ENCODE measurements at places on chromosomes 11 and 22.

GRCh38 chr11:95093548-95093947 is 3.9 kb downstream of the ENDOD1 start:
- no peak for DNase-seq

GRCh38 chr11:16126362-16126761 is 230.0 kb downstream of the SOX6 start:
- no peak for DNase-seq

GRCh38 chr11:44848963-44849350 is 101.7 kb downstream of the TP53I11 start:
- no peak for DNase-seq

DNA sequence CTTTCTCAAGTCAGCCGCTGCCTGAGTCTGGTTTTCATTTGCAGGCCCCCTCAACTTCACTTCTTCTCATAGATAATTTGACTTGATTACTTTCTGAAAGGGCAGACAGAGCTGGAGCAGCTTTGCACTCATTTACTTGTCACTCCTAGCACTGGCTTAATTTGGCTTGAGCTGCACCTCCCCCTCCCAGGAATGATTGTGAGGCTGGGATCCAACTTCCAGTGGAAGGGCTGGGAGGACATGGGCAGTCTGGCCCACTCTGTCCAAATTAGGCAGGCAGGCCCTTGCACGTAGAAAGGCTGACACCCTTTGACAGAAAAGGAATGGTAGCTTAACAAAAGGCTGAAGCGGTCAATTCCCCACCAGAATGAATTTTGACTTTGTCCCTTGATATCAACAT is 453.9 kb downstream of the ETS1 start:
- no peak for DNase-seq

- no peak for DNase-seq
Observed at GRCh38 chr11:75508051-75508561, 17.6 kb downstream of the GDPD5 start.

DNA sequence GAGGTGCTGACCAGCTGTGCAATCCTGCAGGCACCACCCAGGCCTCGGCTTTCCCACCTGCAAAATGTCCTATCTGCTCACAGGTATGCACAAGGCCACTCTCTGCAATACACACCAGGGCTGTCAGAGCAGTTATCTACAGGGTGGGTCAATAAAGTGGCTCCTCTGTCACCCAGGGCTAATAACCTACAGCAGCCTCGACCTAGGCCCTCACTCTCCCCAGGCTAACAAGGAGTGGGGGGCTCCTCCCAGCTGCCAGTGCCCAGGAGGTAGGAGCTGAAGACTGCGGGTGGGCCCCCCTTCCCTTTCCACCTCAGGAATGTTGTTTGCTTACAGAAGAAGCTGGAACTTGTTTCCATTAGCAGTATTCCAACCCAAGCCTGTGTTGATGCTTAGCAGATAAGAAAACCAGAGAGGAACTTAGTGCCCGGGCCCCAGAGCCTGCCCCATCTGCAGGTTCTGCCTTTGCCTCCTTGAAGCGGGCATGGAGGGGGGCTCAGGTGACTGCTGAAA is 26.8 kb downstream of the MYH9 start:
- DNase-seq = no peak

GRCh38 chr22:33591946-33592345 is 328.3 kb downstream of the LARGE1 start:
- DNase-seq = no peak

- DNase-seq = no peak
Observed at GRCh38 chr11:65883058-65883761, 3.6 kb downstream of the CTSW start.

DNA sequence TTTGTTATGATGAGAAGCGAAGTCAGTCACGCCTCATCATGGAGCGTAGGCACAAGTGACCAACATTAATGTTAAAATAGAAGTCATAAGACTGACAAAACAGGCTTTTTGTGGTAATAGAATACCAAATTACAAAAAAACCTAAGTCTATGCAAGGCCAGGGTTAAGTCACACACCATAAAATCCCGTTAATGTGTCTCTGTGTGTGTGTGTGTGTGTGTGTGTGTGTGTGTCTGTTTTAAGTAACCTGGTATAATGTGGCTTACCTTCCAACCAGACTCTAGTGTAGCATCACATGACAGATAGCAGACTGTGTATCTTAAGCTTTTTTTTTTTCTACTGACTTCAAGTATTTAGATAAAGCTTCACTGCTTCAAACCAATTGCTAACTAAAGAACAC is 38.0 kb downstream of the C11orf71 start:
- no peak for DNase-seq

GRCh38 chr11:35671396-35672127 is 9.0 kb downstream of the TRIM44 start:
- DNase-seq = no peak

DNA sequence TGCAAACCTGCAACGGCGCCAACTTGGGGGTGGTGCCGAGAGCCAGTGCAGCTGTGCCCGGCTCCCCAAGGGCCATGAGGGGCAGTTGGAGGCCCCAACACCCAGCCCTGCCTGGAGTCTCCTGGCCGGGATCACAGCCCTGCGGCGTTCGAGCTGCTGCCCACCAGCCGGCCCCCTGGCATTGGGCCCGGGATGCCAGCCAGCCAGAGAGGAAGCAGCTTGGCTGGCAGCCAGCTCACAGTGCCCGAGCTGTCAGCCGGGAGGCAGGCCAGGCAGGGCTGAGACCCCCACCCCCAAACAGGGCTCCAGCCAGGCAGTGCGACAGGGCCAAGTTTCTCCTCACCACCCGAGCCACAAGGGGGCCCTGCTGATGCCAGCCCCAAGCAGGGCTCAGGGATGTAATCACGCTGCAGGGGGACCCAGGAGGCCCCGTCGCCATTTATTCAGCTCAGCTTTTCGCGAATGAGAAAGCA is 26.0 kb upstream of the TCF20 start:
- no peak for DNase-seq

- no peak for DNase-seq
Observed at GRCh38 chr11:9180784-9181183, 84.4 kb downstream of the DENND5A start.

GRCh38 chr11:57213342-57214097 is 23.5 kb downstream of the APLNR start:
- DNase-seq = no peak

DNA sequence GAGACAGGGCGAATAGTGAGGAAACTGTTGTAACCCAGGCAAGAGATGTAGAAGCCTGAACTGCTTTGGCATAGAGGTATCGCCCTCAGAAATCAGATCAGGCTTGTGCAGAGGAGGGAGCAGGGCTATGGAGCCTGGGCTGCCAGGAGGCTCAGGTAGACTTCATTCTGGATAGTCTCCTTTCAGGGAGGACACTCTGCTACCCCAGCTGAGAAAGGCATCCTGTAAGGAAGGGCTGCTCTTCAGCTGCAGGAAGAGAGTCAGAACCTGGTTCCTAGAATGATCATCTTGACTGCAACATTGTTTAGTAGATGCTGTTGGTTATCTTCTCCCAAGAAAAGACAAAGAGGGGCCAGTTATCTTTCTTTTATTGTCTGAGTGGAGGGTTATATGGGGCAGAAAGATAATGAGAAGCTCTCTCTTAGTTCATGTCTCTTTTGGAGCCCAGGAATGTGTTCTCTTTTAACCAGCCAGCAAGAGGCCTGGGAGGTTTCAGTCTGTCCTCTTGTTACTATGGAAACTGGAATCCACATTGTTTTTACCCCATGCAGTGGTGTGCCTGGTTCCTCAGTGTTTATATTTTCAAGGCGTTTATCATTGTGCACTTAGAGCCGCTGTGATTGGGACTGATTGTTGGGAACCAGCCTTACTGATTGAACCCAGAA is 95.7 kb downstream of the STIM1 start:
- no peak for DNase-seq

- no peak for DNase-seq
Observed at GRCh38 chr11:76265771-76266241, 59.5 kb upstream of the WNT11 start.

DNA sequence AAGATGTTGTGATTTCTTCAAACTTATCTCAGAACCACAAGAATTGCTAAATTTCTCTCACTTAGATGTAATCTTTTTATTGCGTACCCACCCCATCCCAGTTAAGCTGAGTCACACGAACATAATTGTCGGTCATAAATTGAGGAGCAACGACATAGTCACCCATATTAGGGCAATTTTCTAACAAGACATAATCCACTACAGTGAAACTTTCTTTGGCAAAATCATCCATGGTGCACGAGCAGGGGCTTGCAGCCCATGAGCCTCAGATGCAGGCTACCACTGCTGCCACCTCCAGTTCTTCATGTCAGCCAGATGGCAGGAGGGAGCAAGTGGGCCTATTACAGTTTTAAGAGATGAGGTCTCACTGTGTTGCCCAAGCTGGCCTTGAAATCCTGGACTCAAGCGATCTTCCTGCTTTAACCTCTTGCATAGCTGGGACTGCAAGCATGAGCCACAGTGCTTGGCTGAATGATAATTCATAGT is 70.3 kb upstream of the GRK2 start:
- no peak for DNase-seq

GRCh38 chr11:99973993-99974392 is 713.1 kb upstream of the ARHGAP42 start:
- DNase-seq = no peak

GRCh38 chr11:19552161-19552560 is 160.5 kb upstream of the NAV2 start:
- no peak for DNase-seq

DNA sequence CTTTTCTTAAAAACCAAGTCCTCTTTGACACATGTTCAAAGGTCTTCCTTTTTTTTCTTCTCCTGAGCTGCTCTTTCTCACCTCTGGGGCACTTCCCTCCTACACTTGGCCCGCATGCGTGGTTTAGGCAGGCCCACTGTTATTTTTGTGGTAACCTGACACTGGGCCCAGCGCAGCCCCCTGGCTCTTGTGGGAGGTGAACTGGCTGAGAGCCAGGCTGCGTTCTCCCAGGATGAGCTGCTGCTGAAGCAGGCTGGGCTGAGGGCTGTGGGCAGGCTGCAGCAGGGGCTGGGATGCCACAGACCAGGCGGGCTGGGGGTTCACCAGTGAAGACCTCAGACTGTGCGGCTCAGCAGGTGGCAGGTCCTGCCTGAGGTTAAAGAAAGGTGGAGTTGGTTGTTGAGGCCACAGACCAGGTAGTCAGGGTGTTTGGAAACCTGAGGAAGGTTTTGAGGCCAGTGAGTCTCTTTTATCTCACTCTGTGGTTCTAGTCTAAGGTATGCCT is 72.4 kb downstream of the TEAD1 start:
- DNase-seq = no peak

GRCh38 chr22:24751518-24751917 is 23.0 kb downstream of the PIWIL3 start:
- DNase-seq = no peak

DNA sequence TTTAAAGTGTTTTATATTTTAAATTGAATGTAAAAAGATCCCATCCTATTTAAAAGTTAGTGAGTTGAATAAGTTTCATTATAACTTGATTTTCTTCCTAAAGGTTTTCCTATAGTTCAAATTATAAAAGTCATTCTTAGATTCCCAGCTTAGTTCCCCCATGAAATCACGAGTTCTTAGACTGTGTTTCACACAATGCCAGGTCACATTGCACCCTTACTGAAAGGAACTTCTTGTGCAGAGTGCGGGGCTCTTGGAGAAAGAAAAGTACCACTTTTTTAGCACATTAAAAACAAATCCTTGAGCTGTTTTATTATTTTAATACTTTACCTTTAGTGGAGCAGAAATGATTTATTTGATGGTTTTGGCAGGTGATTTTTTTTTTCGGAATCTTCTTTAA is 15.6 kb downstream of the GRAP2 start:
- no peak for DNase-seq

GRCh38 chr11:15569305-15570025 is 454.7 kb downstream of the INSC start:
- DNase-seq = no peak

DNA sequence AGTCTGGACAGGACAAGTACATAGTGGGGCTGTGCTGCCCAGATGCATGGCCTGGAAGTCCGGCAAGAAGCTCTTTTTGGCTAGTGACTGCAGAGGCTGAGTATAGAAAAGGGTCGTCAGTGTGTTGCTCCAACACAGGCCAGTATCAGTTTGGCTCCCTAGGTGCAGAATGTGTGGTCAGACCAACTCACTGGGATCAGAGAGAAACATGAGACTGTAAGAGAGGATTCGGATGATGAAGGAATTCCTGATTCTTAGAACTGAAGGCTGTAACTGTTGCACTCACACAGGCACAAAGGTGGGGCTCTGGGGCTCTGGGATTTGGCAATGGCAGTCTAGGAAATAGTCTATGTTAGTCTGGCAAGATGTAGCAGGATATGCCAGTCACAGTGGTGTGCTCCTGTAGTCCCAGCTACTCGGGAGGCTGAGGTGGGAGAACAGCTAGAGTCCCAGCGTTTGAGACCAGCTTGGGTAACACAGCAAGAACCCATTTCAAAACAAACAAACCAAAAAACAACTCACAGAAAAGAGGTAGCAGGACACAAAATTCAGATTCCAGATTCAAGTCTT is 11.1 kb upstream of the UPB1 start:
- DNase-seq = no peak

- DNase-seq = no peak
Observed at GRCh38 chr11:132423266-132423665, 1052.9 kb downstream of the NTM start.

DNA sequence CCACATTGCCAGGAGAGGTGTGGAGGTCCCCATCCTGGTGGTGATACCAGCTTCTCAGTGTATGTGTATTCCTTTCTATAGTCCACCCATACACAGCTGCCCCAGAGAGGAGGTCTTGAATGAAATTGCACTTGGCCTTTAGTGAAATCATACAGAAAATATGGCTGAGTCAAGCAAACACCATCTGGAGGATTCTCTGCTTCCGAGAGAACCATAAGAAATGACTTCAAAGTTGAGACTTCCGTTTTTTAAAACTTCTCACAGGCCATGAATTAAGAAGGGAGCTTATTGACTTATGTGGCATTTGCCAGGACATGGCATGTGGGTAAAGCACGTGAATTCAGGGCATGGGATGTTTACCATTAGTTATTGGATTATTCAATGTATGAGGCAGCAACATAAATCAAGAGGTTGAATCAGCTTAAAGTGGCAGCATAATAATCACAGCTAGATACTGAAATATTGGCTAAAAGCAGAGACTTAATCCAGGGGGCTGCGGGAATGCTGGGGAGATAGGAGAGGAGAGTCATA is 119.1 kb upstream of the MTNR1B start:
- DNase-seq = no peak

GRCh38 chr11:66183494-66184048 is 84.9 kb upstream of the RAB1B start:
- DNase-seq = no peak

GRCh38 chr22:17922925-17923903 is 101.1 kb downstream of the MICAL3 start:
- DNase-seq = no peak

DNA sequence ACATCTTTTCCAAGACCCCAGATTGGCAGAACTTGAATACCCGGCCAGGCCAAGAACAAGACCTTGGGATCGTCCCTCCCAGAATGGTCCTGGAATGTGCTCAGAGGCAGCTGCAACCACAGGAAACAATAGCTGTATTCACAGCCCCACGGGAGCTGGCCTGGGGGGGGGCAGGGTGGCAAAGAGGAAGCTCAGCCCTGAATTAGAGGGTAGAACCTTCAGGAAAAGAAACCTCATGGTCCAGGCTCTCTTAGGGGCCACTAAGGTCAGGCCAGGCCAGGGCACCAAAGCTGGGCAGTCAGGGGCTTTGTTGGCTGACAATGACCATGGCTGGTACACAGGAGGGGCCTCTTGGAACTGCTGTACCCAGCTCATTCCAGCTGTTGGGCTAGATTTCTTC is 17.3 kb downstream of the RPL27A start:
- no peak for DNase-seq

- no peak for DNase-seq
Observed at GRCh38 chr11:83680321-83680720, 394.2 kb upstream of the CCDC90B start.
